ENCODE measurements at places on chromosomes 7 and 10.

GRCh38 chr7:155205368-155206317, 92.0 kb upstream of the INSIG1 start:
- DNase-seq = peak; percentile 87

DNA sequence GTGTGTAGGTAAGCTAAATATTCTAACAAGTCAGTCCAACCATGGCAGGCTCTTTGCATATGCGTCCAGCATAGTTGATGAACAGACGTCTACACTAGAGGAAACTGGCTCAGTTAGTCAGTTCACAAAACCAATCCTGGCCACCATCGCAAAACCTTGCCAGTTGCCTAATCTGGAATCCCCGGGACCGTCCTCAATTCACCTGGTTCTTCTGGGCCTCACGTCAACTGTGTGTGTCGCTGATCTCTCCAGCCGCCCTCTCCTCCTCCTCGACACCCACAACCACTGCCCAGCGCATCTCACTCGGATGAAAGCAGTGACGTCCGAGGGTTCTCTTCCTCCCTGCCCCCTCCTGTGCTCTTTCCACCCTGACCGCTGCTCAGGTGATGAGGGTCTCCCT, 217.8 kb upstream of the SH2B2 start:
- DNase-seq = no peak

- no peak for DNase-seq
Measured at GRCh38 chr10:9561821-9562505, 1455.7 kb upstream of the CELF2 start.

DNA sequence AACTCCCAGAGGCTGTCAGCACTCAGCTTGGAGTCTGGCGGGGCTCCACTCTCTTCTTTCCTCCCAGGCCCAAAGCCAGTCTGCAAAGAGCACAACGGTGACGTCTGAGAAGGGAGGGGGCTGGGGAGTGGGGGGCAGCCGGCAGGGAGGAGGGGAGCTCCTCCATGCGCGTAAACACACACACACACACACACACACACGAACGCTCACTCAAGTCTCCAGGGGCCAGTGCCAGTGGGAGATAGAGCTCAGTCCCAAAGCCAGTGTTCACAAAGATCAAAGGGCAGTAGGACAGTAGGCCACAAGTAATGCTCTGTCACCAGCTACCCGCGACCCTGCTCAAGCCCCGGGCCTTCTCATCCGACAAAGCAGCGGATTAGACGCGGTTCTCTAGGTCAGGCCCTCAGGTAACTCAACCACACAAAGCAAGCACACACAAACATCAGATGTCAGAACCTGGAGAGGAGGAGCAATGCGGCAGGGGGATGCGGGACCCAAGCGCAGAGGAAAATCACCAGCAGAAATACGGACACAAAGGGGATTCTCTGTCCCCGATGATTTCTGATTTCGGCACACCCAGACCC, 19.9 kb downstream of the TCAF1 start:
- DNase-seq = peak; percentile 34

- no peak for DNase-seq
Measured at GRCh38 chr7:119685906-119686305, 587.1 kb upstream of the KCND2 start.

DNA sequence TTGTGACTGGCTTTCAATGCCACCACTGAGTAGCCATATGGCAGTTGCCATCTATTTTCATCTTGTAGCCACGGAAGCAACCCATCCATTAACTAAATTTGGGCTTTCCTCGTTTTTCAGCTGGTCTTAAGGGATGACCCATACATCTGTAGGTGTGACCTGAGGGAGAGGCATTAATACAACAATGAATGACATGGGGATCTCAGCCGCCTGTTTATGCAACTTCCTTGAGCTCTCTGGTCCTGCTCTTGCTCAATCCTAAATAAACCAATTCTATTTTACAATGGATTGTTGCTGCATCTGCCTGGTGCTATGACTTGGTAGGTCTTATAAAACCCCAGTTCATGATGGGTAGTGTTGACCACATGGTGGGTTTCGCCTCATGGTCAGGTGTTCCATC, 21.9 kb upstream of the ADAM22 start:
- no peak for DNase-seq

GRCh38 chr7:129719980-129720732, 108.6 kb downstream of the NRF1 start:
- no peak for DNase-seq

GRCh38 chr7:371119-371778, 81.3 kb downstream of the FOXL3 start:
- DNase-seq = no peak

- no peak for DNase-seq
Measured at GRCh38 chr7:33933611-33934281, 28.4 kb downstream of the BMPER start.

- DNase-seq = peak; percentile 5
Measured at GRCh38 chr10:23643111-23643780, 204.4 kb downstream of the OTUD1 start.

GRCh38 chr10:1372212-1372611, 316.0 kb downstream of the WDR37 start:
- DNase-seq = no peak

DNA sequence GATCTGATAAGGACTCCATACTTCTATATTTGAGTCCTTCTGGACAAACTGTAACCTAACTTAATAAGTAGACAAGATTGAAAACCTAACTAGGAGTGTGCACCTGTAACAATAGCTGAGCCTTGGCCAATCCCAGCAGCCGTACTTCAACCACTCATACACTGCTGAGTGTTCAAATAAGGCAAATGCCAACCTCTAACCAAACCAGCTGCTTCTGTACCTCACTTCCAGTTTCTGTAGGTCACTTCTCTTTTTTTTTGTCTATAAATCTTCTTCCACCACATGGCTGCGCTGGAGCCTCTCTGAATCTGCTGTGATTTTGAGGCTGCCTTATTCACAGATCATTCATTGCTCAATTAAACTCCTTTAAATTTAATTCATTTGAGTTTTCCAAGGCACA, 753.2 kb downstream of the DNAJB9 start:
- no peak for DNase-seq

- DNase-seq = no peak
Measured at GRCh38 chr7:148809856-148810255, 74.2 kb downstream of the EZH2 start.

DNA sequence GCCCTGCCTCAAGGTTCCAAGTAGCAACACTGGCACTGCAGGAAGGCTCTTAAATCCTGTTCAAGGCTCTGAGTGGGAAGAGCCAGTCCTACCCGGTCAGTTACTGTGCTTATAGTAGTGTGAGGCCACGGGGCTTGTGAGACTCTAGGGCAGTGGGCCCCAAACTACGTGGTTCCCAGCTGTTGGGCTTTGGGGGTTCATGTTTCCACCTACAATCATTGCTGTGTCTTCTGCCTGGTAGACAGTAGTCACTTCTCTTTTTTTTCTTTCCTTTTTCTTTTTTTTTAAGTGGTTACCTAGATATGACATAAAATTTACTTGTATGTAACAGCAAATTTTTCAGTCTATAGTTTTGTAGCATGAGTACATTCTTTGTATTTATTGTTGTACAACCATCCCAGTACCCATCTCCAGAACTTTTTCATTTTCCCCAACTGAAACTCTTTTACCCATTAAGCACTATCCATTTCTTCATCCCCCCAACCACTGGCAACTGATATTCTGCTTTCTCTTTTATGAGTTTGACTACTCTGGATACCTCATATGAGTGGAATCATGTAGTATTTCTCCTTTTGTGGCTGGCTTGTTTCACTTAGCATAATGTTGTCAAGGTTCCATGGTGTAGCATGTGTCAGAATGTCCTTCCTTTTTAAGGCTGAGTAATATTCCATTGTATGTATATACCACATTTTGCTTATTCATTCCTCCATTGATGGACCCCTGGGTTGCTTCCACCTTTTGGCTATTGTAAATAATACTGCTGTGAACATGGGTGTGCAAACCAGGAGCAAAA, 7.7 kb downstream of the UBTD1 start:
- no peak for DNase-seq

DNA sequence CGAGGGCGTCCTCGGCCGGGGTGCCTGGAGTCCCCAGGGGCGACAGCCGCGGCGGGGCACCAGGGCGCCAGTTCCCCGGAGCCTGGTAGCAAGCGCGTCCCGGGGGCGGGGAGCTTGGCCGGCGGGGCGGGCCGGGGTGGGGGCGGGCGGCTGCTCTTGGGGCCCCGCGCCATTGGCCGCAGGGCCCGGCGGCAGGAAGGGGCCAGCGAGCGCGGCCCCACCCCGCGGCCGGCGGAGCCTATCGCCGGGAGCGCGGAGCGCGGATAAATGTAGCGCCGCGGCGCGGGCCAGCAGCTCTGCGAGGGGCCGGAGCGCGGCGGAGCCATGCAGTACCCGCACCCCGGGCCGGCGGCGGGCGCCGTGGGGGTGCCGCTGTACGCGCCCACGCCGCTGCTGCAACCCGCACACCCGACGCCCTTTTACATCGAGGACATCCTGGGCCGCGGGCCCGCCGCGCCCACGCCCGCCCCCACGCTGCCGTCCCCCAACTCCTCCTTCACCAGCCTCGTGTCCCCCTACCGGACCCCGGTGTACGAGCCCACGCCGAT, at the start of gene HHEX:
HHEX (plus strand) TSS at position 293 of the 548 bp plus-strand sequence; CDS start at position 325, 32 bp downstream.
- no peak for DNase-seq

DNA sequence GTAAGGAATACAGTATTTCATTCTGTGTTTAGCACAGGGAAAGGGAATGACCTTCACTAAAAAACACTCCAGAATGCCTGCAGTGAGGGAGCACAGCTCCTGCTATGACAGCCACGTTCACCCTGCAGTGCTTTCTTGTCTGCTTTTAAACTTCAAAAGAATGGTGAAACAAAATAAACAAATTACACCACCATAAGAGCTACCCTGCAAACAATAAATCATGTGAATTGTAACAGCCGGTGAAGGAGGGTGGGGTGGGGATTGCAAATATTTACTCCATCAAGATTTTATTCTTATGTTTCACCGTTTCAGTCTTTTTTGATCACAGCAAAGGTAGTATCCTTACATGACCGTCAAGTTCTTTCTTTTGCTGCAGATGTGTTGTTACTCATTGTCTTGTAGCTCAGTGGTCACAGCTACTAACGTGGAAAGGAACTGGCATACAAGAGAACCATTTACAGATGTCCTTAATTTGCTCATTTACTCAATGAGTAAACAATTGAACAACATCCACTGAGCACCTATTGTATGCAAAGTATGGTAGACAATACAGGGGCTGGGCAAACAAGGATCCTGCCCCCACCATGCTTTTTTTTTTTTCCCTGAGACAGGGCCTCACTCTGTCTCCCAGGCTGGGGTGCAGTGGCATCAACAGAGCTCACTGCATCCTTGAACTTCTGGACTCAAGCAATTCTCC, 4.1 kb upstream of the CHN2 start:
- DNase-seq = no peak

- DNase-seq = no peak
Measured at GRCh38 chr10:21160116-21160515, 263.0 kb upstream of the NEBL start.

GRCh38 chr7:132118641-132119040, 457.6 kb downstream of the PLXNA4 start:
- DNase-seq = no peak

DNA sequence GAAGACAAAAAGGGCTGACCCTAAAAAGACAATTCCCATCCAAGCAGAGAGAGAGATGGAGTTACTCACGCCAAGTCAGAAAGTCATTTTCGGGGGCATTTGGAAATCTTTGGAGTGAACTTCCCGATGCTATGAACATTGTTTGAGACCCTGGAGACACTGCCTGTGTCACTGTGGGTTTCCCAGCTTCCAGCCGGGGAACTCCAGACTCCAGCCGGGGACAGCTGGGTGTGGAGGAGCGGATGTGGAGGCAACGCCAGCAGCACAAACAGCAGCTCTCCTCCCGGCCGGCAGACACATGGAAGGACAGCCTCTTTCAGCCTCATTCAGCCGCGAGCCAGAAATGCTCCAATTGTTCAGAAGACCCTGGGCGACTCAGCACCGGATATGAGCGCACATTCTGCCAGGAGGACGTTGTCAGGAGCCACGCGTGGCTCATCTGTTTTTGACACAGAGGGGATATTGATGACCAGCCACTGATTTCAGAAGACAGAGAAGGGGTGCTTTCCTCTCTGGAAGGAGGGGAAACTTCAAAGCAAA, 97.6 kb downstream of the PRPF18 start:
- peak; percentile 43 for DNase-seq

- no peak for DNase-seq
Measured at GRCh38 chr10:112565434-112566053, 118.5 kb downstream of the VTI1A start.

DNA sequence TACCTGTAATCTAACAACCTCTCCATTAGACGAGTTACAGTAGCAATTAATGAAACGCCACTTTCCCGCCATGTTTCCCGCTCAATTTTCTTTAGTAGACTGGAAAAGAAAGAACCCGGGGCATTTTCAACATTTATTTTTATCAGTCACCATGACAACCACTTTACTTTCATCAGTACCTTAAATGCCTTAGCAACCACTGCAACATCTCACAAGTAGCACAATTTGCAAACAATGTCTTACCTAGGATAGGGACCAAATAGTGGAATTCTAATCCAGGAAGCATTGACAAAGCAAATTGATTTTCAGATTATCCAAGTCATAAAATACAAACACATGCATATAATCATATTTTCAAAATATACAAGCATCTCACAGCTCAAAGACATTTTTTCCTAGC, 221.6 kb upstream of the IMMP2L start:
- no peak for DNase-seq

DNA sequence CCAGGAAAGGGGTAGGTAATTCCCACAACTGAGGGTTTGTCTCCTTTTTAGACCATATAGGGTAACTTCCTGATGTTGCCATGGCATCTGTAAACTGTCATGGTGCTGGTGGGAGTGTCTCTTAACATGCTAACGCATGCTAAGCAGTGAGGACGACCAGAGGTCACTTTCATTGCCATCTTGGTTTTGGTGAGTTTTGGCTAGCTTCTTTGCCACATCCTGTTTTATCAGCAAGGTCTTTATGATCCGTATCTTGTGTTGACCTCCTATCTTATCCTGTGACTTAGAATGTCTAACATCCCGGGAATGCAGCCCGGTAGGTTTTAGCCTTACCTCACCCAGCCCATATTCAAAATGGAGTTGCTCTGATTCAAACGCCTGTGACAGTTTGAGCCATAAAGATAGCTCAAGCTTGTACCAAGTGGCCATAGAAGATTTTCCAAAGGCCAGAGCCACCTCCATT, 176.0 kb upstream of the NAMPT start:
- DNase-seq = no peak

DNA sequence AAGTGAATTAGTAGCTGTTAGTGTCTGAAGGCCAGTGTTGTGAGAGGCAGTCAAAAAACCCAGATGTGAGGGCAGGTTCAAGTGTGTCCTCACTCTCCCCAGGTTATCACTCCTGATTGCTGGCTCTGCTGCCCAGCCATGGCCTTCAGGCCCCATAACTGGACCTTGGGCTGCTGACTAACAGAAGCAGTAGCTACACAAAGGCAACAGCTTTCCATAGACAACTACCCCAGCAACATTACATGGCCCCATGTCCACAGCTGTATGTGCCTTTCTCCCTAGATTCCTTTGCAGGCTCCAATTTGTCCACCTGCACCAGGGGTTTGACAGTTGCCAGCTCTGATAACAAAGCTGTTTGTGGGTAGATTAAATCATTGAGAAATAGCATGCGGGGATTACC, 297.8 kb downstream of the ARL4A start:
- DNase-seq = no peak
